Breast epithelium (tissue), 4 donors: ENCODE measurements at places on chromosomes 13 and 19. TPM values are rescaled to one million over a fixed set of nuclear protein-coding genes. Genes with fewer than 3 reads are reported as not detected.

GRCh38 chr13:74839656-74840055 is 642.3 kb downstream of the TBC1D4 start:
- no peaks in the 10 kb centered on the region for H3K4me1 ChIP-seq
- no peaks in the 10 kb centered on the region for H3K36me3 ChIP-seq
- H3K4me3 ChIP-seq = no peak overlapping the region
- H3K27me3 ChIP-seq = no peaks in the 10 kb centered on the region
- H3K27ac ChIP-seq = no peak overlapping the region

GRCh38 chr19:13932911-13933393 is 5.3 kb downstream of the PODNL1 start:
- H3K4me3 ChIP-seq = no peak overlapping the region
- no peak for DNase-seq
- H3K4me1 ChIP-seq = no peaks in the 10 kb centered on the region
- H3K27me3 ChIP-seq = no peaks in the 10 kb centered on the region

GRCh38 chr19:58054901-58055874 is 3.9 kb upstream of the ZNF135 start:
- peak; percentile 36 for DNase-seq
- H3K27ac ChIP-seq = peak overlapping the region; percentile 76
- peak overlapping the region; percentile 72 for H3K4me3 ChIP-seq
- H3K27me3 ChIP-seq = no peaks in the 10 kb centered on the region
- H3K36me3 ChIP-seq = no peaks in the 10 kb centered on the region

GRCh38 chr19:50008532-50008931 is 16.6 kb downstream of the VRK3 start:
- no peak overlapping the region for H3K4me3 ChIP-seq
- H3K36me3 ChIP-seq = peaks cover 4% of the 10 kb centered on the region
- no peaks in the 10 kb centered on the region for H3K27me3 ChIP-seq
- H3K4me1 ChIP-seq = no peaks in the 10 kb centered on the region

GRCh38 chr13:24709186-24709913 is 29.1 kb downstream of the ATP12A start:
- H3K36me3 ChIP-seq = no peaks in the 10 kb centered on the region
- H3K4me3 ChIP-seq = no peak overlapping the region
- DNase-seq = no peak
- no peaks in the 10 kb centered on the region for H3K4me1 ChIP-seq
- no peak overlapping the region for H3K27ac ChIP-seq

DNA sequence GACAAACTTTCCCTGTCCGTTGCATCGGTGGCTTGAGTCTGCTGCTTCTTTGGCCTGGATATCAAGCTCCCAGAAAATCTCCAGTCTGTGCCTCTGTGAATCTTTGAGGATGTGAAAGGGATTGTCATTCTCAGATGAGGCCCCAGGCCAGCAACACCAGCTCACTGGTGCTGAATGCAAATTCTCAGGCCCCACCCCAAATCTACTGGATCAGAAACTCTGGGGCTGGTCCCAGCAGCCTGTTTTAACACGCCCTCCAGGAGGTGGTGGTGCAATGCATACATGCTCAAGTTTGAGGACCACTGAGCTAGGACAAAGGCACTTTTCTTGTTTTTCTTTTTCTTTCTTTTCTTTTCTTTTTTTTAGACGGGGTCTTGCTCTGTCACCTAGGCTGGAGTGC is 23.6 kb downstream of the TNFSF11 start:
- no peak overlapping the region for H3K27ac ChIP-seq
- no peaks in the 10 kb centered on the region for H3K36me3 ChIP-seq
- DNase-seq = no peak
- no peak overlapping the region for H3K4me3 ChIP-seq
- no peaks in the 10 kb centered on the region for H3K27me3 ChIP-seq
- H3K4me1 ChIP-seq = no peaks in the 10 kb centered on the region

DNA sequence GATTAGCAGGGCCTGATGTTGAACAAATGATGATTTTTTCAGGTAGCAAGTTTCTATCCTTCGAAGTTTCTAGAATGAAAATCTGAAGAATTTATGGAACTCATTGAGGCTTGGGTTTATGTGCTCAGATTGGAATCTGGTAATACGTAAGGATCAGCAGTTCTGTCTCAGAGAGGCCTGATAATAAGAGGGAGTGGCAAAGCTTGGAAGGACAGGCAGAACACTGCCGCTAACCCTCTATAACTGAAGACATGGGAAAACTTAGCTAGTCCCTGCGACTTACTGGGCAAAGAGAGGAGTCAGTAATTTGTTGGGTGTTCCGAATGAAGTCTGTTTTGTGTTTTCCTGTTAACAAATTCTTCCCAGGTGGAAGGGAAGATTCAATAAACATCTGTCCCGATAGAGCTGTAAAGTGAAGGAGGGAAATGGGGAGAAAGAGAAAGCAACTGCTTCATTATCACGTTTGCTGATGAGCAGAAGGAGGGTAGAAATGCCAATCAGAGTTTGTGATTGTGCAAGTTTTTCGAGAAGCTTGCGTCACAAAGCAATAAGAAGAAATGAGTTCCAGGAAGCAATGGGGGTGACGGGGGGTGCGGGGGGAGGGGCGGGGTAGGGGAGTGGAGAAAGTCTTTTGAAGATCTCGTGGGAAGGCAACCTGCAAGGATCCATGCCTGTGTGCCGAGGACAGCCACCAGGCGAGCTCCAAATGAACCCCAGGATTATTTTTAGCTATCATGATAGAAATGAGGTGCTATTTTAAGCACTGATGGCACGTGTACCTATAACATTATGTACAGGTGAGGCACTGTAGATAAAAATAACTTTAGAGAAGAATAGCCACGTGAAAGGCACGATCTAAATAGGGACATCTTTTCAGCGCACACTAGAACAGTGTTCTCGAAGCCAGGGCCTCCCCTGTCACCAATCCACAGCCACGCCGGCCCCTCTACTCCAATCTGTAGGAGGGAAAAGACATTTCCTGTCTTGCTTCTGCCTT is 224.1 kb downstream of the FGF9 start:
- H3K27me3 ChIP-seq = no peaks in the 10 kb centered on the region
- no peak overlapping the region for H3K27ac ChIP-seq

- no peaks in the 10 kb centered on the region for H3K36me3 ChIP-seq
- no peak overlapping the region for H3K4me3 ChIP-seq
- H3K4me1 ChIP-seq = no peaks in the 10 kb centered on the region
- H3K27ac ChIP-seq = no peak overlapping the region
- no peak for DNase-seq
Observed at GRCh38 chr19:53079313-53079924, 23.8 kb downstream of the ZNF160 start.

DNA sequence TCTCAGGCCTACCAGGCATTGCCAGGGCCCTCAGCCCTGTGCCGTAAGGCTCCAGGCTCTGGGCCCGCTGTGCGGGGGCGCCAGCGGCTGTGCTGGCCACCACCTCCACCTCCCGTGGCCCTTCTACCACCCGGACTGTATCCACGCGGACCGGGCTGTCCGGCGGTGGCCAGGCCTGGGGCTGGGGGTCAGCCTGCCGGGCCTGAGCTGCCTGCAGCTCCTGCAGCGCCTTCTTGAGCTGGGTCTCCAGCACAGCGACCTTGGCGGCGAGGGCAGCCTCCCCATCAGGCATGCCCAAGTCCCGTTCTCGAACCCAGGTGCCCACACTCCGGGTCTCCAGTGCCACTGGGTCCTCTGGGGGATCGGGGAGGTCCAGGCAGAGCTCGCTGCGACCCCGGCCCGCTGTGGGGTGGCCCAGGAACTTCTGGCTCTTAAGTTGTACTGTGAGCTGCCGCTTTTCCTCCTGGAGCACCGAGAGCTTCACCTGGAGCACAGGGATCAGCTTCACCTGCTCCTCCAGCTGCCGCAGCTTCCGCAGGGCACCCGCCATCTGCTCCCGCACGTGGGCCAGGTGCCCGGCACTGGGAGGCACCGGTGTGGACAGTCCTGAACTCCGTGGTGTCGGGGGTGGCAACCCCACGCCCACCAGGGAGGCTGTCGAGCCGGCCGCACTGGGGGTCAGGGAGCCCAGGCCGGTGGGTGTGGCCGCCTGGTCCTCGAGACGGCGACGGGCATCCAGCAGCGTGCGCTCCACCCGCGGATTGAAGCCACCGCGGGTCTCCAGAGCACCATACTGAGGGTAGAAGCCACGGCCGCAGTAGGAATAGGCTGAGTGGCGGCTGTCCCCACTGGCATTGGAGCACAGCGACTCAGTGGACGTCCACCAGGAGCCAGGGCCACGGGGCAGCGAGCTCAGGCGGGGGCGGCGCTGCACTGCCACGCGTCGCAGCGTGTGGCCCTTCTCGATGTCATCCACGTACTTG is 4.1 kb downstream of the KANK2 start:
- no peak for DNase-seq
- H3K27ac ChIP-seq = peak overlapping the region; percentile 61
- H3K4me1 ChIP-seq = peaks cover 14% of the 10 kb centered on the region
- peak overlapping the region; percentile 93 for H3K4me3 ChIP-seq
- peaks cover 9% of the 10 kb centered on the region for H3K36me3 ChIP-seq
- no peaks in the 10 kb centered on the region for H3K27me3 ChIP-seq

- DNase-seq = no peak
- no peaks in the 10 kb centered on the region for H3K4me1 ChIP-seq
- H3K4me3 ChIP-seq = no peak overlapping the region
- peak overlapping the region; percentile 20 for H3K27ac ChIP-seq
- no peaks in the 10 kb centered on the region for H3K27me3 ChIP-seq
Observed at GRCh38 chr13:83515268-83516015, 366.8 kb downstream of the SLITRK1 start.

- peaks cover 12% of the 10 kb centered on the region for H3K36me3 ChIP-seq
- H3K4me3 ChIP-seq = no peak overlapping the region
- no peaks in the 10 kb centered on the region for H3K4me1 ChIP-seq
- H3K27ac ChIP-seq = no peak overlapping the region
- no peaks in the 10 kb centered on the region for H3K27me3 ChIP-seq
Observed at GRCh38 chr13:28239374-28239773, 101.0 kb downstream of the PAN3 start.

GRCh38 chr13:34087791-34088190 is 269.8 kb downstream of the RFC3 start:
- H3K4me3 ChIP-seq = no peak overlapping the region
- H3K27ac ChIP-seq = no peak overlapping the region
- no peak for DNase-seq
- no peaks in the 10 kb centered on the region for H3K27me3 ChIP-seq

GRCh38 chr19:8611877-8612806 is 1.6 kb upstream of the ADAMTS10 start:
- no peaks in the 10 kb centered on the region for H3K36me3 ChIP-seq
- H3K4me1 ChIP-seq = no peaks in the 10 kb centered on the region
- H3K27me3 ChIP-seq = no peaks in the 10 kb centered on the region
- DNase-seq = no peak

DNA sequence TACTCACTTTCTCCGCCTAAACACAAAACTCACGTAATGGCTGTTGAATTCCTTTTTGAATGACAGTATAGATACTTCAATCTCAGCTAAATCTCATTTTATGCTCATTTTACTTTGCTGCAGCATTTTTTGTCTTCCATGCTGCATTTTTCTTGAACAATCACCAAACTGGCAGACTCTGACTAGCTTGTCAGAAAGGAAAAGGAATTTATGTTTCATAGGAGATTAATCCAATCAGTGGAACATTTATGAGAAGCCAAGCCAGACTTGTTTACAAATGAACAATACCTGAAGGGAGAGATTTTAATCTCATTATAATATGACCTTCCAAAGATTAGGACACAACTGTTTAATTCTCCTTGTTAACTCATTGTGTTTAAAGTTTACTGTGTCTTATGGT is 1044.3 kb downstream of the DIAPH3 start:
- no peaks in the 10 kb centered on the region for H3K36me3 ChIP-seq
- H3K4me1 ChIP-seq = no peaks in the 10 kb centered on the region
- no peaks in the 10 kb centered on the region for H3K27me3 ChIP-seq
- no peak overlapping the region for H3K27ac ChIP-seq
- DNase-seq = no peak
- H3K4me3 ChIP-seq = no peak overlapping the region

- peaks cover 16% of the 10 kb centered on the region for H3K4me1 ChIP-seq
- no peaks in the 10 kb centered on the region for H3K27me3 ChIP-seq
- peak overlapping the region; percentile 93 for H3K27ac ChIP-seq
- H3K36me3 ChIP-seq = peaks cover 3% of the 10 kb centered on the region
- peak overlapping the region; percentile 86 for H3K4me3 ChIP-seq
Observed at GRCh38 chr13:26222520-26223046, 469 bp upstream of the RNF6 start.

DNA sequence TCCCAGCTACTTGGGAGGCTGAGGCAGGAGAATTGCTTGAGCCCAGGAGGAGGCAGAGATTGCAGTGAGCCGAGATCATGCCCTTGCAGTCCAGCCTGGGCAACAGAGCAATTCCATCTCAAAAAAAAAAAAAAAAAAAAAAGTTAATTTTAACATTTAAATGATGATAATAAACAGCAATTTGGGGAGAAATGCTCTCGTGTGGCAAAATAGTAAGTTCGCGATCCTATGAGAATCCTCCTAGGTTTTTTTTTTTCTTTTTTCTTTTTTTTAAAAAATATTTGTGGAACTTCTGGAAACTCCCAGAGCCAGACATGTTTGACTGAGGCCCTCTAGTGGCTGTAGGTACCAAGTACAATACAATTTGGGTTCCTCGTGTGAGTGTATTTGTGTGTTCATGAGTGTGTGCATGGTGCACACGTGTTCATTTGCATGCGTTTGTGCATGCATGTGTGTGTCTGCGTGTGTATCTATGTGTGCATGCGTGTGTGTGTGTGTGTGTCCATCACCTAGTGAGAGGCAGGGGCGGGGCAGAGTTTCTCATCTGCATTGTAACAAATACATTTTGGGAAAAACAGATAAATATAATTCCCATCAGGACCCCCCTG is 31.2 kb downstream of the TMPRSS9 start:
- H3K27ac ChIP-seq = no peak overlapping the region
- H3K27me3 ChIP-seq = no peaks in the 10 kb centered on the region
- H3K4me1 ChIP-seq = no peaks in the 10 kb centered on the region
- DNase-seq = no peak

DNA sequence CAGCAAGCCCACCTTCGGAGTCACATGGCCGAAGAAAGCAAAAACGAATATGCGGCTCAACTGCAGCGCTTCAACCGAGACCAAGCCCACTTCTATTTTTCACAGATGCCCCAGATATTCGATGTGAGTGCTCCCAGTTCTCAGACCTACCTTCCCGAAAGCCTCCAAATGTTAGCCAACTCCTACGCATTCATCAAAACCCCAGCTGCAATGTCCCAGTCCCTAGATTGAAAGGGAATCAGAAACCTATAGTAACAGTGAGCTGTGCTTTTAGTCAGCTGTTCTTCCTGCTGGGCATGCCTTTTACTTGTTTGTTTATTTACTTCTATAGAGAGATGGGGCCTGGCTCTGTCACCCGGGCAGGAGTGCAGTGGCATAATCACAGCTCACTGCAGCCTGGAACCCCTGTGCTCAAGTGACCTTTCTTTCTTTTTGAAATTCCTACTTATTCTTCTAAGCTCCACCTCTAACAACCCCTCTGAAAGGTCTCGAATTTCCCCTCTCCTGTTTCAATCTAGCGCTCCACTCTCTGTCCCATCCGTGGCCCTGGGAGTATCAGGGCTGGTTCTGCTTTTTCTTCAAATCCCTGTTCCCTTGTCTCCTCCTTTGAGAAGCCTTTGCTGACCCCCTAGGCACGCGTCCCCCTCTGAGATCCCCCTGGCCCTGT is 4.4 kb downstream of the TRIP10 start:
- no peaks in the 10 kb centered on the region for H3K27me3 ChIP-seq
- peaks cover 10% of the 10 kb centered on the region for H3K4me1 ChIP-seq
- H3K27ac ChIP-seq = peak overlapping the region; percentile 83
- no peaks in the 10 kb centered on the region for H3K36me3 ChIP-seq
- no peak for DNase-seq

- H3K4me3 ChIP-seq = no peak overlapping the region
- DNase-seq = no peak
- H3K27me3 ChIP-seq = no peaks in the 10 kb centered on the region
- no peaks in the 10 kb centered on the region for H3K4me1 ChIP-seq
- H3K27ac ChIP-seq = no peak overlapping the region
Observed at GRCh38 chr13:45936621-45937020, 85.1 kb upstream of the SIAH3 start.

FGF22 gene
- total RNA-seq = not detected

PRTN3 gene
- not detected for total RNA-seq

ZAR1L gene
- total RNA-seq = not detected

LRRC63 gene
- total RNA-seq = 0.33 TPM
